ENCODE measurements at places on chromosomes 3 and 15.

DNA sequence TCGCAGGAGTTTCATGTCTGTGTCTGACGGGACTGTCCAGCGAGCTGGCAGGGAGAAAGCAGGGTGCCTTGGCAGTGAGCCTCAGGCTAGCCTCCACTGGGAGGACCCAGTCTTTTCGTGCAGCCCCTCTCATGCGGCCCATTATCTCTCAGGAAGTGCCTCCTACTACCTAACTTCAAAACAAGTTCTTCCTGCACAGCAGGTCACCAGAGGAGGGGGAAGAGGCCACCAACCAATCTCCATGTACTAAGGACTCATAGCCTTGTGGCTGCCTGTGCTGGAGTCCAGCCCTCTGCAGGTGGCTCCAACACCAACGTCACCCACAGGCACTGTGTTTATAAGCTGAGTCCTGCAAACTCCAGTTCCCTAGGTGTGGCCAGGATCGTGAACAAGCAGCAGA is 4.8 kb downstream of the VIPR1 start:
- DNase-seq, result no peak

DNA sequence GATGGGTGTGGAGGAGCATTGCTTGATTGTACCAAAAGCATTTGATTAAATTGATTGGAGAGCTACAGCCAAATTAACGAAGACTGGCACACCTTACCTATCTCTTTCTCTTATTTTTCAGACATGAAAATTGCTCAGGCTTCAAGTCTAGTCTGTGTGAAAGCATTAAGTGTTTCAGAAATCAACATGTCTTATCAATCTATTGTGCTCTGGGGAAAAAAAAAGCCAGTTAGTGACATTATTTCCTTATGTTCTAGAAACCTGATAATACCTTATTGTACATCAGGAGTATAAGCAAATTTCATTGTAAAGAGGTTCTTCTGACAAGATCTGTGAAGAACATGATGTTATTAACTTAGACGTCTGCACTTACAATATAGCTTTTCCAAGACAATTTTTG is 465.2 kb downstream of the IL5RA start:
- DNase-seq, result no peak

- no peak for DNase-seq
Observed at GRCh38 chr15:58525991-58526421, 94.2 kb downstream of the LIPC start.

DNA sequence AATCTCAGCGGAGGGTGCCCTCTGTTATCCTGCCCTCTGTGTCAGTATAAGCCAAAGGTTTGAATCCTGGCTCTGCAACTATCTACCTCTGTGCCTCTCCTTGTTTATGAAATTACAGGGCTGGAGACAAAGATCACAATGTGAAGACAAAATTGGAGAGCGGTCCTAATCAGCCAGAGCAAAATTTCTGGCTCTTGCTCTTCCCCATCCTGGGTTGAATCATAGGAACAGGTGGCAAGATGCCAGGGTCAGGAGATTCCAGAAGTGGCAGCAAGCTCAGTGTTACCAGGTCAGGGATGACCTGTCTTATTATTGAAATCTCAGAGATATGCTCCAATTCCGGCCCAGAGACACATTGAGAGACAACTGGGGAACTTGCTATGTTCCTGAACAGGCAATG is 2.3 kb upstream of the CCR2 start:
- DNase-seq, result peak; percentile 18

DNA sequence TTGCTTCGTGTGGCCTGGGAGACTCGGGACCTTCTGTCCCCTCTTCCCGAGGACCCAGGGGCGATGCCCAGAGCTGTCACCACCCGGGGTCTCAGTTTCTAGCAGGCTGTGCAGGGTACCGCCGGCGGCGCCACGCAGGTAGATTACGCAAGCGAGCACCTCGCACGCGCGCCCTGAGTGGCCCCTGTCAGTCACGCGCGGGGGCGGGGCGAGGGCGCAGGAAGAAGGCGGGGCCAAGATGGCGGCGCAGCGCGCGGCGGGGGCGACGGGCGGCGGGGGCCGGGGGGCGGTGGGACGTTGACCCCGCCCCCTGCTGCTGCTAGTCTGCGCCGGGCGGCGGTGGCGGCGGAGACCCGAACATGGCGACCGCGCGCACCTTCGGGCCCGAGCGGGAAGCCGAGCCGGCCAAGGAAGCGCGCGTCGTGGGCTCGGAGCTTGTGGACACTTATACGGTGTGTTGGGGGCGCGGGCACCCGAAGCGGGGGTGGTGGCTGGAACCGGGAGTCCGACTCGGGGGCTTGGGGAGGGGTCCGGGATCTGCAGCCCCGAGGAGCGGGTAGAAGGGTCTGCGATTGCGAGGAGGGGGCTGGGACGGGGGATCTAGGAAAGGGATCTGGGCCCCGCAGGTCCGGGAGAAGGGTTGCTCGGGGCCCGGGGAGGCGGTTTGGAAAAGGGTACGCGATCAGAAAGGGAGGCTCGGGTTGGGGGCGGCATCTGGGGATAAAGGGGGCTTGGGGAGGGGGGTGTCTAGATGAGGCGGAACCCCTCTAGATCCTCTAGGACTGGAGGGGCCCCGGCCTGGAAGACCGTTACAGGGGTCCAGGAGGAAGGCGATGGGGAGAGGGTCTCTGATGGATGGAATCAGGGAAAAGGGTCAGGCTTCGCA is at the start of gene NISCH:
Gene NISCH (plus strand): TSS at position 322 of the 886 bp plus-strand sequence. CDS start 38 bp downstream, at position 360.
- peak; percentile 77 for DNase-seq

DNA sequence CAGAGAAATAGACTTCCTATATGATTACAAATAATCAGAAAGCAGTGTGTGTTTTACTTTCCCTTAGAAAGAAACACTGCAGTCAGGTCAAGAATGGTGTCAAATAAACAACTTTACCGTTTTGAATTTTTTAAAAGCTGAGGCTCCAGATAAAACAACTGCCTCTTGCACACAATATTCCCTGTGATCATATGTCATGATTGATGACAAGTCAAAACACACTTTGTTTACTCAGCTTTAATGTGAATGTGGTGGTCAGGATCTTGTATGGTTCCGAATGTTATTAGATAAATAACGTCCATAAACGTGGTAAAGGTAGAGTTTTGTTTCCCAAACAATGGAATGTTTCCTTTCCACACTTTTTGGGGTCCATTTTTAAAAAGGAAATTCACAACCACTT is 428.4 kb upstream of the MDFIC2 start:
- no peak for DNase-seq

DNA sequence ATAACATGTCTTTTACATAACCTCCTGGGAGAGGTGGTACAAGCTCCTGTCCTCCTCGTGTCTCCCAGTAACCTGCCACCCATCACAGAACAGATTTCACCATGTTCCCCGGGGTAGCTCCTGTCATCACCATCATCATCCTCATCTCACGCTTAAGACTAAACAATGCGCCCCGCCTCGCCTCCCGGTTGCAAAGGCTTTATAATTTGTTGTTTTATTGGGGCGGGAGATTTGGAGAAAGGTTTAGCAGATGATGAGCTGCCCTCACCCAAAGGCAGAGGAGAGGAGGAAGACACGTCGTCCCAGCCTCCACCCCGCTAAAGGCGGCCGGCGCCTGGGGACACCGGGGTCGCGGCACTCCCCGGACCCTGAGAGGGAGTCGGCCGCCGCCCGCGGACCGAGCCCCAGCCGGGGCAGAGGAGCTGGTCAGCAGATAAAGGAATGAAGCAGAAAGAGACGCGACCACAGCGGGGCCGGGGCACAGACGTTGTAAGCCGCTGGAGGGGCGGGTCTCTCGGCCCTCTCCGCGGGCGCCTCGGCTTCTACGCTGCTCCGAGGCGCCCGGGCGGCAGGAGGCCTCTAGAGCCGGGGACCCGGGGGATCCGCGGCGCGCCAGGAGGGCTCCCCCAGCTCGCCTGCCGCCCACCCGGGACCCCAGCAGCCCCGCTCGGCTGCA is 589 bp downstream of the HERC1 start:
- peak; percentile 47 for DNase-seq

DNA sequence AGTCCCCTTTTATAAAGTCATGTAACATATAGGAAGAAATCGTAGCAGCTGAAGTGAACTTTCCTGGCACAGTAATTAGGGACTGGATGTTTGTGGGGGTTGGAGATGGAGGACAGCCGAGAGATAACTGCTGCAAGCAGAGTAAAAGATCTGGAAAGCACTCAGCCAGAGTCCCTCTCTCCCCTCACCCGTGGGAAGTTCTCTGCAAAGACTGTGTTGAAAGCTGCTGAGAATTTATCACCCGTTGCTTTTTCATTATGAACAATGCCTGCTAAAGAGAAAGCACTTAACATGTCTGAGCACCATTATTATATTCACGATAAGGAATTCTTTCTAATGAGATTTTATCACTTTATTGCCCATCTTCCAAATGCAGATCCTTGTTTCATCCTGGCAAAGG is 248.8 kb downstream of the SHOX2 start:
- no peak for DNase-seq

DNA sequence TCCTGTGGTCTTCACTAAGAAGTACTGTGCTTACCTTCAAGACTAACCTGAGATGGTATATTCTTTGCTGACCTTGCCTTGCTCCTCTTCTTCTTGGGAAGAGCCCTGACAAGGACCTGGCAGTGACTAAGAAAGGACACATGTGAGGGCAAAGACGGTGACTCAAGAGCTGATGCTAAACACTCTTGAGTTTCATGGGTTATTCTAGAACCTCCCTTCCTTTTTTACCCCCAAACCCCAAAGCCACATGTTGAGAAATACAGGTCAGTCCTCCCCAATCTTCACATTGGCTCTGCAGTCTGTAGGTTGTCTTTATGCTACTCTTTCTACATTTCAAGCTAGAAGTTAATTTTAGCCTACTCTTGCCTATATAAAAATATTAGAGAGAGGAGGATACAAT is 200.6 kb downstream of the SEMA6D start:
- no peak for DNase-seq

DNA sequence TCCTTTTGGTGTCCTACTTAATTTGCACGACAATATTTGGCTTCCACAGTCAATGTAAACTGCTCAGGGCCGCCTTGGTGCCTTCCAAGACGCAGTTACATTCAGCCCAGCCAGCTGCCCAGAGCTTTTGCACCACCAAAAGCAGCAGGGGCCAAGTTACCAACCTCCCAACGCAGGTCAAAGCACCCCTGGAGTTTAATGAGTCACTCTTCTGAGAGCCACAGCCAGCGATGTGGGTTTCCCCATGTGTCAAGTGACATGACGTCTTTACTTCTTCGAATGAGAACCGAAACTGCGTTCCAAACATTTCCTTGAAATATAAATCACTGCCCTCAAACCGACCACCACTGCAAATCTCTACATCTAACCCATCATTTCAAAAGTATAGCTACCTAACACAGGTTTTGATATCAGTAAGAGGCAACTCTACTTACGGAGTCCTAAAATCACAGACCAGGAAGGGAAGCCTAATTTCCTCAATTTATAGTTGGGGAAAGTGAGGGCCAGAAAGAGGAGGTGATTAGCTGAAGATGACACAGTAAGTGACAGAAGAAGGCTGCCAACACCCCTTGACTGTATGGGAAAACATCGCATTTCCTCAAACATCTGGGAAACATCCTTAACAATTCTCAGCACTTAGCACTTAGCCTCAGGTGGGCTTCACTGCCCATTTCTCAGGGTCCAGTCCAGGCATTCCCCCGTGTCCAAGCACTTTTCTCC is 24.5 kb downstream of the MB21D2 start:
- peak; percentile 99 for DNase-seq

DNA sequence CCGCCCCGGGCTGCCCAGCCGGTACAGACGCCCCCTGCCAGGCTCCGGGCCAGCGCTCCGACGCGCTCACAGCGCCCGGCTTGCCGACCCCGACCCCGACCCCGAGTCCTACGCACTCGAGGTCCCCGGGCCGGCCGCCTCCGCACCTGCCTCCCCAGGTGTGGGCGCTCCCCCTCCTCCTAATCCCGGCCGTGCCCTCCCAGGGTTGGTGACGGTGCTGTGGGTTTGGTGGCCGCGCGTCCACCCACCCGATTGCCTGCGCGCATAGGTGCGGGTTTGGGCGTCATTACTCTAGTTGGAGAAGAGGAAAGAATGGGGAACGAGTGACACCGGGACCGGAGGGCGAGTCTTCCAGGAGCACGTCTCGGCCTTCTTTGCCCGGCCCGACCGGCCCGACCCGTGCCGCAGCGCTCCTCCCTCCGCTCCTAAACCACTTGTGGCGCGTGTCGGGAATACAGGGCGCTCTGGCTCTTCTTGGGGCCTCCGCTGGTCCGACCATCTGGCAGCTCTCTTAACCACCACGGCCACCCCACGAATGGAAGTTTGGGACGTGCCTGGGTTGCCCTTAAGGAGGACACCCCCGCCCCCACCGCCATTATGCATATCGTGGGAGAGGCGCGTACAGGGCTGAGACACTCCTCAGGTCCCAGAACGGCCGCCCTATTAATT is 810 bp upstream of the THRB start:
- no peak for DNase-seq

- peak; percentile 41 for DNase-seq
Observed at GRCh38 chr3:107753494-107753893, 230.7 kb downstream of the BBX start.

GRCh38 chr15:94351031-94351535 is 119.7 kb downstream of the MCTP2 start:
- no peak for DNase-seq

DNA sequence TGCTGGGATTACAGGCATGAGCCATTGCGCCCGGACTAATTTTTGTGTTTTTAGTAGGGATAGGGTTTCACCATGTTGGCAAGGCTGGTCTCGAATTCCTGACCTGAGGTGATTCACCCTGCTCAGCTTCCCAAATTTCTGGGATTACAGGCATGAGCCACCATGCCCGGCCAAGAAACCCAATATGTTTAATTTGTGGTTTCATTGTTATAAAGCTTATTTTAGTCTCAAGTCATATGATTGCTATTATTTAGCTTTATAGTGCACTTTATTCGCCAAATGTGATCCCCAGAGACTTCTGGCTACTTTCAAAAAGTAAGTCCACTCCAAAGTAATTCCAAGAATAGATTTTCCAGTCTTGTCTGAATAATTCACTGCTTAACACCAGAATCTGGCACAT is 19.3 kb upstream of the SLC4A7 start:
- DNase-seq, result peak; percentile 83

DNA sequence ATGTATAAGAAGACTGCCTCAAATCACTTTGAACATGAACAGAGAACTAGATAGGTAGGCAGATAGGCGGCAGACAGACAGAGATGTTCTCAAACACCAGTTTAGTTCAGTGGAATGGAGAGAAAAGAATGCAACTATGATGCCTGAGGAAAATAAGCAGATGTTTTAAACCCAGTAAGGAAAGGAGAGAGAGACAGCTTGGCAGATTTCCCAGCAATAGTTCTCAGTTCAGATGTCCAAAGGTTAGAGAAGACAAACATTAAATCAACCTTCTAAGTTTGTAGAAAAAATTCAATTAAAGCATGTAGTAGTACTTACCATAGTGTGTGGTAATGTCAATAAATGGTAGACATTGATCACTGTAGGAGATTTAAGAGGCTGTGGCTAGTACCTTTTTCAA is 209.6 kb upstream of the PFN2 start:
- peak; percentile 88 for DNase-seq

- no peak for DNase-seq
Observed at GRCh38 chr3:177465257-177465642, 268.0 kb upstream of the TBL1XR1 start.

DNA sequence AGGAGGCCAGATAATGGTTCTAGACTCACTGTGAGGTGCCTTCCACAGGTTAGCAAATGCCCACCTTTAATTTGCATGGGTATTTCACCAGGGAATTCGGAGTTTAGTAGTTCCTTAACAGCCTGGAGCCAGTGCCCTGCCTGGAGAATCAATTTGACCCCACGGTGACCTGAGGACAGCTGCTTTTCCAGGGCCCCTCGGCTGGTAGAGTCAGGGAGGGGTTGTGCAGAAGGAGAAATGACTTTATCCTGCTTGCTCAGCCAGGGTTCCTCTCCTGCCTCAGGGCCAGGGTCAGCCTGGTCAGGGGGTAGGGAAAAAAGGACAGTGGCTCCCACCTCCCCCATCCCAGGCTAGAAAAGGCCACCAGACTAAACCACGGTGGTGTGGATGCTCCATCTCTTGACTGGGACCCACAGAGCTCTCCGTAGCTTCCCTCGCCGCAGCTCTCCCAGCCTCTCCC is 12.0 kb downstream of the DLL4 start:
- DNase-seq, result no peak

All from EL (cell line).